DND-41 (cell line): ENCODE measurements at places on chromosomes 1 and 21.

DNA sequence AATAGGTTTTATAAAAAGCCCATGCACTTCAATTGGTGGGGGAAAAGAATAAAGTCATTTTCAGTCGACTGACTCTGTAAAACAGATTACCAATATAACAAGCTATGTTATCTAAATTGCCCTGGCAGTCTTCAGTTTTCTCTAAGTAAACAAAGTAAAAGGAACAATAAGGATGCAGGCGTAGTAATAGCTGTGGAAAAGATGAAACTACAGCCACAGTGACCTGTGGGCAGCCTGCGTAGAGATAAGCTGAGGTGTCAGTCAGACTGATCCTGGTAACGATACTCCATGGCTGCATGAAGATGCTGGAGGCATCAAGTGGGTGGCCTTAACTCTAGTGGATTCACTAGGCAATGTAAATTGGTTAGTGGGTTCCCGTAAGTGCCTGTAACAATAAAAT, 29.3 kb downstream of the CLCC1 start:
- DNase-seq, result no peak

GRCh38 chr1:48263041-48263440, 40.5 kb downstream of the SLC5A9 start:
- DNase-seq, result no peak

GRCh38 chr21:45869121-45870007, 112.2 kb upstream of the COL6A1 start:
- no peak for DNase-seq

- DNase-seq, result no peak
These were observed 126.7 kb downstream of the CAMTA1 start for GRCh38 chr1:6911974-6912373.

- no peak for DNase-seq
These were observed 43.3 kb downstream of the GPR137B start for GRCh38 chr1:236185687-236186086.

GRCh38 chr1:168645721-168646120, 69.3 kb downstream of the XCL1 start:
- DNase-seq, result no peak

DNA sequence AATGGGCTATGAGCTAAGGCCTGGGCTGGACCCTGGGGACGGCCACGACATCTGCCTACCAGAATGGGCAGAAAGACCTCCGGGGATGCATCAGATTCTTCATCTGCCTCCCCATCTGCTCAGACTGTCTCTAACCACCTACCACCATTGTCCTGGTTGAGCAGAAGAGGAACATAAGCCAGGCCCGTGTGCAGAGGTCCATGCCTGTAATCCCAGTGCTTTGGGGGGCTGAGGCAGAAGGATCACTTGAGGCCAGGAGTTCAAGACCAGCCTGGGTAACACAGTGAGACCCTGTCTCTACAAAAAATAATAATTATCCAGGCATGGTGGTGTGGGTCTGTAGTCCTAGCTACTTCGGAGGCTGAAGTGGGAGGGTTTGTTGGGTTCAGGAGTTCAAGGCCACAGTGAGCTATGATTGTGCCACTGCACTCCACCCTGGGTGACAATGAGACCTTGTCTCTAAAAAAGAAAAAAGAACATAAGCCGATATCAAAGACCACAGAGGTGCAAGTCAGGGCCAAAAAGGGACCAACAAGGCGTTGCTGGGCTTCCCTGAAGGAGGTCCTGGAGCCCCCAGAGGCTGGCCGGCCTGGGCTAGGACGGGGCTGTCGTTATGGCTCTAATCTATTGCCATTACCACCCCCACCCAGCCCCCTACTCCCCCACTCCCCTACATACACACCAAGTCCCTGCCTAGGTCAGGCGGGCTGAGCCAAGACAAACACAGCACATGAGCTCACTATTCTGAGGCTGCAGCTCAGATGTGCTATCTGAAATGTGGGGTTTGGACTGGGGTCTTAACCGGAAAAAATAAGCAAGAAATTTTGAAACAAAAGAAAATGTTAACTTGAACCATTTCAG, 239.2 kb upstream of the RAB4A start:
- no peak for DNase-seq
